CD4-positive, alpha-beta T cell treated with Interleukin-4 for 4 hours (primary cell): ENCODE measurements at places on chromosomes 12 and 14.

GRCh38 chr12:90407841-90408240 lies 547.1 kb downstream of the CCER1 start:
- DNase-seq, result no peak

- DNase-seq, result peak; percentile 5
Measured at GRCh38 chr12:52119398-52120254, 40.1 kb downstream of the SMIM41 start.

GRCh38 chr12:121170151-121170550 lies 37.5 kb downstream of the P2RX7 start:
- DNase-seq, result no peak

DNA sequence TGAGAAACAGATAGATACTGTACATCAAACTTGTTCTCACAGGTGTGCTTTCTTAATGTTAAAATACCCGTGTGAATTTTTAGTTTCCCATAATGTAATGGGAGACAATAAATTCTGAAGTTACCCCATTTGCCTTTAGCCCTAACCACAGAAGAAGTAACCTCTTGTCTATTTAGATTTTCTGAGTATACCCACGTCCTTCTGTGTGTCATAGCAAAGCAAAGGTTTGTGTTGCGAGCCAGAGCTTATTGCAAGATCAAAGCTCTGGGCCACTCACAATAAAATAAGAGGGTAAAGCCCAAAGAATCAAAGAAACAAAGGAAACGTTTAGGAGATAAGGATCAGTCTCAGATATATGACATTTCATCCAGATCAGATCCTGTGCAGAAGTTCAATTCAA lies 73.9 kb downstream of the BMP4 start:
- no peak for DNase-seq

DNA sequence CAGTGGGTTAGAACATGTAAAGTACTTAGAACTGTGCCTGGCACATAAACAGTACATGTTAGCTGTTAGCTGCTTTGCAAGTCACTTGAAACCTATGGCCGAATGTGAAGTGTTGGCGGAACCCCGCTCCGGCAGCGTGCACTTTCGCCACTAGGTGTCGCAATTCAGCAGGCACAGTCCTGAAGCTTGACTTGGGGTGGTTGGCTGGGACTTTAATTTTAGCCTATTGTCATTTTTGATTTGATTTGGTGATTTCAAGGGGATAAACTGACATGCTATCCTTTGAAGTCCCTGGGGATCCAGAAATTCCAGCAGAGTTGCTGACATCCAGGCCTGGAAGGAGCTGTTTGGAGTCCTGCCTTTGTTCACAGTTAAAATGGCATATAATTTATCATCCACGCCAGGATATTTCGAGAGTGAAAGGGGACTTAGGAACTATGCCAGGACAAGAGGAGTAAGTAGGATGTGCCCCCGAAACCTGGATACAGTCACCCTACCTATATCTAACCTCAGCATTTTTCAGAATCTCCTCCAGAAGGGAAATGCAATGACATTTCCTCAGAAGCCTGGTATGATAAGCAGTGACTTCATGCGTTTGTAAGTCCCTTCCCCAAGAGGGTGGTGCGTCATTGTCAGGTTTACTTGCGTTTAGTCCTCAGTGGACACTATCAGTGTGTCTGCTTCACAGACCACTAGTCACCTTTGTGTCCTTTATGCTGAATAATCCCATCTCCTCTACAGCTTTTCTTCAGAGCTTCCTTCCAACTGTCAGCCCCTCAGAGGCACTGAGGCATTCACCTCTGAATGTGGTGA lies 3.5 kb upstream of the TSPAN9 start:
- peak; percentile 79 for DNase-seq
